Activated T-helper 1 cell treated with Interleukin-2 at 50 U/mL for 16 hours (primary cell): ENCODE measurements at places on chromosomes 13 and 19.
A peak's percentile ranks its signal among the peaks of the same experiment; 100 is the strongest.

DNA sequence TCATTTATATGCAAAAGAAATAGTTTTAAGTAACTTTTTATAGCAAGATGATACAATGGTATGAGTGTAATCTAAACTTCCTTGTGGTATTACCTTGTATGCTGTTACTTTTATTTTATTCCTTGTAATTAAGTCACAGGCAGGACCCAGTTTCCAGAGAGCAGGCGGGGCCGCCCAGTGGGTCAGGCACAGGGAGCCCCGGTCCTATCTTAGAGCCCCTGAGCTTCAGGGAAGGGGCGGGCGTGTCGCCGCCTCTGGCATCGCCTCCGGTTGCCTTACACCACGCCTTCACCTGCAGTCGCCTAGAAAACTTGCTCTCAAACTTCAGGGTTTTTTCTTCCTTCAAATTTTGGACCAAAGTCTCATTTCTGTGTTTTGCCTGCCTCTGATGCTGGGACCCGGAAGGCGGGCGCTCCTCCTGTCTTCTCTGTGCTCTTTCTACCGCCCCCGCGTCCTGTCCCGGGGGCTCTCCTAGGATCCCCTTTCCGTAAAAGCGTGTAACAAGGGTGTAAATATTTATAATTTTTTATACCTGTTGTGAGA, 10.2 kb downstream of the PLPPR3 start:
- no peak for DNase-seq

DNA sequence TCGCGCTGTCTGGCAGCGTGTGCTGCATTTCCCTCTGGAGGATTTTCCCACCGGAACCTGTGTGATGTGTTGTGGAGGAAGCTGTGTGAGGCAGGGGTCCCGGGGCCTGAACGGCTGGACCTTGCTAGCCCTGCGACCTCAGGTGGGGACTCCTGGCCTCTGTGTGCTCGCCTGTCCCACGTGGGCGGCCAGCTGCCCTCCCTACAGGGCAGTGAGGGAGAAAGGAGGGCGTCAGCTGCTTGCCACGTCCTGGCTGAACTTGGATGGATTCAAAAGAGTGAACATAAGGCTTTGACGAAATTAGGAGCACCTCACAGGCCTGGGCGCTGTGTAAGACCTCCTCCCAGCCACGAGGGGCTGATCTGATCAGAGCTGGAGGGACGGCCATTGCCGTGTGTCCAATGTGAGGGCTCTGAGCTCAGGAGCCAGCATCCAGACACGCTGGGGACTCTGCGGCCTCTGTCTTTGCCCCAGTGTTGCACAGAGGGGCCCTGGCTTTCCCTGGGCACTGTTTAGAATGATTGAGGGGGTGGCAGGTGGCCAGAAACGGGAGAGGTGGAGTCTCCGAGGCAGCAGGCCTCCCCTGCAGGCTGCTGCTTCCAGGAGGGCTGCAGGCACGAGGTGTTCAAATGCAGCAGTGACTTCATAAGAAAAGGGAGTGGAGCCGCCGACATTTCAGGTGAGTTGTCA, 13.0 kb downstream of the TFDP1 start:
- no peak for DNase-seq

DNA sequence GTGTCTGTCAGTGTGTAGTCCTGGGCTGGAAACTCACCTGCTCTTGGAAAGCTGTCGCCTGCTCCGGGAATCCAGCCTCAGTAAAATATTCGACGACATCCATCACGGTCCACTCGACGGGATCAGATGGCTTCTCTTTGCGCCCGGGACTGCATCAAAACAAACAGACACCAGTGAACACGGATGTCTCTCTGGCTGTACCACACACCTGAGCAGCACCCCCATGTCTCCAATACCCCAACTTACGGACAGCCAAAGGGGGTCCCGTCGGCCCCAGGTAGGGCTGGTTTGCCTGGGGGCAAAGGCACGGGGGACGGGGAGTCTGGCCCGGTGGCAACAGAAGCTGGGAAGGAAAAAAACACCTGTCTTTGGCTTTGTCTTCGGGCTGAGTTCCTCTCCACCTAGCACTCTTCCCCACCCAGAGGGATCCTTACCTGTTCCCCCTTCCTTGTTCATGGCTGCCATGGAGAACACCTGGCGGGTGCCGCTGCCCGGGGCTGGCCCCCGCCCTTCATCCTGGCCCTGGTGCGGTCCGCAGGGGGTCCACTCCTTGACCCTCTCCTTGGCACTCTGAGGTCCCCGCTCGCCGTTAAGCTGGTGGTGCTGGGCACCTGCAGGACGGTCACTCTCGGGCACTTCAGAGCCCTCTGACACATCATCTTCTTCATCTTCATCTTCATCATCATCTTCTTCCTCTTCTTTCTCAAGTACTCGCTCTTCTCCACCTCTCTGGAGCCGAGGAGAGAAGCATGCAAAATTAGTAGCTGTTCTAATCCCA, 1.7 kb downstream of the SAMD1 start:
- no peak for DNase-seq

DNA sequence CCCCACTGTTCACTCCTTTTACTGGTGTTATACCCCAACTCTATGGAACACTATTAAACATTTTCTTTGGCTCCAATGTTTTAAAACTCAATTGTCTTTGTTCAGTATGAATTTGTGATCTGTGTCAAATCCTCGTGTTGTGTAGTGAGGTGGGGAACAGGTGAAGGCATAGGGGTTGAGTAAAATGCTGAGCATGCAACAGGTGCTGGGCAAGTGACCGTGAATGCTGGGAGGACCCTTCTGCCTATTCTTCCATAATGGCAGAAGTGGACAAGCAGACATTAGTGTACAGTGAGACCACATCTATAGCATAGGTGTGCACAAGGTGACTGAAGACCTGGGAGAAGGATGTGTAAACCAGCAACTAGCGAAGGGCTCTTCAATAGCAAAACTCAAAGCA, 1188.0 kb downstream of the UQCRFS1 start:
- no peak for DNase-seq

DNA sequence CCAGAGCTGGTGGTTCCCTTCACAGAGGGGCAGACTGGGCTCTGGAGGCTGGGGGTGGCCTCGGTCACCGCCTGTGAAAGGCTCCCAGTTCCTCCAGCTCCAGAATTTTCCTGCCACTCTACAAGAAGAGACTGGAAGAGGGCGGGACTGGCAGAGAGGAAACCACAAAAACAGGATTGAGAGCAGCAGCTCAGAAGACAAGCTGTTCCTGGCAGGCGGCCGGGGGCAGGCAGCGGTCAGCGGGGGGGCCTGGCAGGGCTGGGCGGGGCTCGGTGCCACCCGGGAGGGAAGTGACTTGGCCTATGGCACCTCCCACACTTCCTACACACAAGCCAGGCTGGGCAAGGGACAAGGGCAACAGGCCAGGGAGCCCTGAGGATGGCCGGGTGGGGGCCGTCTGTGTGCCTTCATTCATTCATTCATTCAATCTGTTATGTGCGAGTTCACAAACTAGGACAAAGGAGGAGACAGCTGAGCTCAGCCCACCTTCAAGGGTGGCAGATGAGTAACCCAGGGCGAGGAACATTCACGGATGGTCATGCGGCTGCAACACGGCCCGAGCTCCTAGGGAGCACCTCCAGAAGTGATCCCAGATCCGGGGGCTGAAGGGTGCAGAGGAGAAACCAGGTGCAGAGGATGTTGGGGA, 16.9 kb upstream of the BTBD2 start:
- peak; percentile 35 for DNase-seq

GRCh38 chr13:40379794-40380578, 286.5 kb downstream of the FOXO1 start:
- no peak for DNase-seq

DNA sequence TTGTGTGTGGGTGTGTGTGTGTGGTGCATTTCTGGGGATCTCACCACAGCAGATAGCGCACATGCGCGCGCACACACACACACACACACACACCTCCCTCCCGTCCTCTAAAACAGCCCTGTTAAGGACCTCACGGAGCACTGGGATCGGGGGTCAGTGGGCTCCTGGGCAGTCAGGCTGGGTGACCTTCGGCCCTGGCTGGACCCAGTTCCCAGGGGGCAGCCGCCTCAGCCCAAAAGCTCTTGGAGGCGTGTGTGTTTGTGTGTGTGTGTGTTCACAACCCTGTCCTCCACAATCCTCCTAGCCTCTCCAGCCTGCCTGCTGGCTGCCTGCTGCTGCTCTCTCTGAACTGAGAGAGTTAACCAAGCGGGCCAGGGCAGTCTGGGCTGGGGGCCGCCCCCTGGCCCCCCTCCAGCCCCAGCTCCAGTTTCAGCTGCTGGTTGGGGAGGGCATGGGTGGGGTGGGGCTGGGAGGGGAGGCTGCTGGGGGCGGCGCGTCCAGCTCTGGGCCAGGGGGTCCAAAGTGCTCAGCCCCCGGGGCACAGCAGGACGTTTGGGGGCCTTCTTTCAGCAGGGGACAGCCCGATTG, at the start of gene FXYD1:
Gene FXYD1 (plus strand): TSS at position 520 of the 588 bp plus-strand sequence. CDS start 1,256 bp downstream, outside the sequence.
- DNase-seq: no peak

- no peak for DNase-seq
These were observed 6.4 kb upstream of the SLC46A3 start for GRCh38 chr13:28725046-28725610.

DNA sequence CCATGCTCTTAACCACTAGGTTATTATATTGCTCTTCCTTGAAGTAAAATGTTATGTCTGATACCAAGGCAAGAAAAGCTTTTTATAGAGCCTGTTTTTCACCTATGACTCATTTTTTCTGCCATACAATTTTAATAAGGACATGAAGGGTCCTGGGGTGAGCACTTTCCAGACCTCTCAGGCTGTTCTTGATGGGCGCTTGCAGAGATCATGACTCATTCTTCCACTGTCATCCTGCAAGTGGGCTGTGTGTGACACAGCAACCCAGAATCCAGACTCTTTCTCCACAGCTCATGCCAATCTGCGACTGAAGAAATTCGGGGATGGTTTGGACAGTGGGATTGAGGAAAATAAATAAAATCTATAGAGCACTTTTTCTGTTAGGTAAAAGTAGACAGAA, 506.7 kb upstream of the NBEA start:
- DNase-seq: no peak
